ENCODE measurements at places on chromosomes 3 and 15.

- H3K4me1 ChIP-seq: no peaks in the 10 kb centered on the region
- H3K27ac ChIP-seq: no peak overlapping the region
- H3K36me3 ChIP-seq: no peaks in the 10 kb centered on the region
- H3K4me3 ChIP-seq: no peak overlapping the region
- peak; percentile 78 for DNase-seq
These were observed 239.3 kb downstream of the FEZF2 start for GRCh38 chr3:62134061-62134496.

DNA sequence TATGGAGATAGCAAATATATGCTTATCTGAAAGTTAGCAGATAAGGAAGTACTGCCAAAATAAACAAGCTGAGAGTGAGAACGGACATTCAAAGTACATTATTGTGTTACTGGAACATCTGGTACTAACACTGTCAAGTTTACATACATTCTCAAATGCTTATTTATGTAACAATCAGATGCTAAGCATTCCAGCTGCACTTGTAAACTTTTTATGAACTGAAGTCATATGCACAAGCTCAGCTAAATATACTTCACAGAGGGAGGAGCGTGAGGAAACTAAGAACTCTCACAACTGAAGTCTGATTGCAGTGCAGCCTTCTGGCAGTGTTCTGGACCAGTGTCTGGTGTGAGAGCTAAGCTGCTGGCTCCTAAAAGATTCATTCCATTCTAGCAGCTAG is 223.7 kb upstream of the NANOGP8 start:
- H3K4me1 ChIP-seq: peaks cover 4% of the 10 kb centered on the region
- peak overlapping the region; percentile 81 for H3K27ac ChIP-seq
- no peaks in the 10 kb centered on the region for H3K27me3 ChIP-seq
- DNase-seq: peak; percentile 34
- no peaks in the 10 kb centered on the region for H3K36me3 ChIP-seq
- H3K4me3 ChIP-seq: no peak overlapping the region

DNA sequence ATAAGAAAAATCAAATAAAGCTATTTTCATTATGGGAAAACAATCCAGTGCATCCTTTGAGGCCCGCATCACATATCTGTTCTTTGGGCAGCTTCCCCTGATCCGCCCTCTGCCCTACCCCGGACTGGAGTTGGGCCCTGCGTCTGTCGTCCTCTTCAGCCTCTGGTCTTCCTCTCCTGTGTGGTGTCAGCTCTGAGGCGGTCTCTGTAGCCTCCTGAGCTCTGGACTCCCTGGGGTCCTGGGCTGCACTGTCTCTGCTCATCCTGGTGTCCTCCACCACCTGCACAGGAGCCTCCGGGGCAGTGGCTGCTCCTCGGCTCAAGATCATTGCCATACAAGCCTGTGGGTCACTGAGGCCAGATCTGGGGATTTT is 7.4 kb upstream of the SNX22 start:
- no peaks in the 10 kb centered on the region for H3K27me3 ChIP-seq
- no peak for DNase-seq
- H3K4me1 ChIP-seq: no peaks in the 10 kb centered on the region
- H3K27ac ChIP-seq: no peak overlapping the region

GRCh38 chr15:73964736-73965093 is 27.4 kb downstream of the STOML1 start:
- H3K4me3 ChIP-seq: no peak overlapping the region
- no peaks in the 10 kb centered on the region for H3K27me3 ChIP-seq
- DNase-seq: peak; percentile 84
- H3K27ac ChIP-seq: no peak overlapping the region
- no peaks in the 10 kb centered on the region for H3K36me3 ChIP-seq

DNA sequence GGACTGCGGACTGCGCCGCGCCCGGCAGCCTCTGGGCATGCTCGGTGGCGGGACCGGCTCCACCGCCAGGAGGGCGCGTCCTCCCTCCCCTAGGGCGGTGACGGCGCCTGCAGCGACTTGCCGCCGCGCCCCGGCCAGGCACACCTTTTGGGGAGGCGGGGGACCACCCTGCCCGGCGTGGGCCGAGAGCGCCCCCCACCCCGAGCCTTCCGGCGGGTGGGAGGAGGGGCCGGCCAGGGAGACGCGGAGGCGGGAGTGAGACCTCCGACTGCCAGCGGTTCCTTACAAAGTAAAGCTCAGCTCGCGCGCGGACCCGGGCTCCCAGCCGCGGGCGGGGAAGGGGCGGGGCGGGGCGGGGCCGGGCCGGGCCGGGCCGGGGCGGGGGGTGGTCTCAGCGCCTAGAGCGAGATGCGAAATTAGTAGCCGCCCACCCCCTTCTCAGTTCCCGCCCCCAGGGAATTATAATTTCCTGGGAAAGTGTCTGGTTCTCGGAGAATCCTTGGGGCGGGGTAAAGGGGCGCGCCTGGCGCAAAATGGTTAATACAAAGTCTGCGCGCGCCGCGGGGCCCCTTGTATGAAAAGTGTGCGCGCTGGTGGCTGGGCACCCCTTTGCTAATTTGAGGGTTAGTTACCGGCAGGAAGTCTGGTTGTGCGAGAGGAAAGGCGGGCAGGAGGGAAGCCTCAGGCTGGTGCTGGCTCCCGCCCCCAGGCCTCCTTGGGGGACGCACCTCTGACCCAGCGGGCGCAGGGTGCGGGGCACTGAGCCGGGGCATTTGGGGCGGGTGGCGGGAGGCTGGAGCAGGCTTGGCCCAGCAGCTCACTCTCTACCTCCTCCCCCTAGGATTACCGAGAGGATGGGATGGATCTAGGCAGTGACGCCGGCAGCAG is 224.8 kb upstream of the IL12A start:
- H3K4me1 ChIP-seq: peaks cover 4% of the 10 kb centered on the region
- H3K27me3 ChIP-seq: peaks cover 7% of the 10 kb centered on the region
- DNase-seq: peak; percentile 82
- peak overlapping the region; percentile 55 for H3K4me3 ChIP-seq
